Frontal cortex (tissue), 4 donors: ENCODE measurements at places on chromosomes 6 and 20.
A peak's percentile ranks its signal among the peaks of the same experiment; 100 is the strongest.

DNA sequence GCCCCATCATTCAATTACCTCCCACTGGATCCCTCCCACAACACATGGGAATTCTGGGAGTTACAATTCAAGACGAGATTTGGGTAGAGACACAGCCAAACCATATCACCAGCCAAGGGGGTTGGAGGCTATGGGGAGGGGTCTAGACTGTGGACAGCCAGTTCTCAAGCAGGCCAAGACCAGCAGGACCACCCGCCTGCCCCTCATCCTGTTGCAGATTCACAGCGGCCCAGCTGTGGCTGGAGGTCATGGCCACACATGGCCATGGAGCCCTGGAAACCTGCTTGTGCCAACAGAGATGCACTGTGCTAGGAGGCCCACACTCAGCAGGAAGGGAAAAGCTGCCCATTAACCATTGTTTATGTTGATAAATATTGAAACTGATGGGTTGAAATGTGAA is 240.5 kb downstream of the TTLL2 start:
- no peak for DNase-seq

- DNase-seq = no peak
Measured at GRCh38 chr6:12364621-12365020, 74.5 kb downstream of the EDN1 start.

- no peak for DNase-seq
Measured at GRCh38 chr6:10315034-10315433, 99.8 kb downstream of the TFAP2A start.

GRCh38 chr6:116078522-116078921 is 17.8 kb upstream of the FRK start:
- DNase-seq = no peak

- DNase-seq = no peak
Measured at GRCh38 chr20:60718743-60719480, 533.1 kb upstream of the CDH4 start.

DNA sequence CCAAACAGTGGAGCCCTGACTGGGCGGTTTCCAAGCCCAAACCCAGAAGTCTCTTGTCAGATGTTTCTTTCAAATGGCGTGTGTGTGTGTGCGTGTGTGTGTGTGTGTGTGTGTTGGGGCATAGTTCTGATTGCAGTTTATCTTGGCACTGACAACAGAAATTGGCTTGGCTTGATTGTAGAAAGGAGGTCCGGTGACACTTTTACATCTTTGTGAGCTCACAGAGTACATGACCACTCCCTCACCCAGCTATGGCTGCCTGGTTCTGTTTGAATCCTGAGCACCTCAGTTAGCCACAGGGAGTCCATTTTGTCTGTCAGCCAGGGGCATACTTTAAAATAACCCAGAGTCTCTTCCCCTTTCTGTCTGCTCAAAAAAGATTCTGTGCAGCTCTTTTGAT is 276.3 kb downstream of the CD83 start:
- no peak for DNase-seq

- peak; percentile 67 for DNase-seq
Measured at GRCh38 chr6:96015518-96016333, at the start of gene FUT9. Gene FUT9, plus strand, starts transcription at chr6:96015974. Its CDS starts 187,182 bp downstream, at chr6:96203156.

DNA sequence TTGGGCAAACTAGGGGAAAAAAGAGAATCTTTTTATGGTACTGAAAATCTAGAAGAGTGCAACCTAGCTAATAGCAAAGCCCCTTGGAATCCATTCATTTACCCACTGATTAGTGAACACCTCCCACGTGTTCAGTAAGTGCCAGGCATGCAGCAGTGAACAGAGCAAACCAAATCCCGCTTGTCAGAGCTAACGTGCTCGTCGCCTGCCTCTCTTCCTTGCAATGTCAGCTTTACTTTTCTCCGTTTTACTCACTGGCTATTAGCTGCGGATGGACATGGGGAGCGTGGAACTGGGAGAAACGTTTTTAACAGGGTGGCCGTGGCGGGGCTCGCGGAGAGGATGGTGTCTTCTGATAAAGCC is 120.4 kb downstream of the SYNDIG1 start:
- DNase-seq = no peak

GRCh38 chr6:27541933-27542297 is 69.0 kb upstream of the ZNF184 start:
- DNase-seq = no peak

GRCh38 chr20:25987073-25987927 is 290.6 kb upstream of the ZNF337 start:
- peak; percentile 35 for DNase-seq

DNA sequence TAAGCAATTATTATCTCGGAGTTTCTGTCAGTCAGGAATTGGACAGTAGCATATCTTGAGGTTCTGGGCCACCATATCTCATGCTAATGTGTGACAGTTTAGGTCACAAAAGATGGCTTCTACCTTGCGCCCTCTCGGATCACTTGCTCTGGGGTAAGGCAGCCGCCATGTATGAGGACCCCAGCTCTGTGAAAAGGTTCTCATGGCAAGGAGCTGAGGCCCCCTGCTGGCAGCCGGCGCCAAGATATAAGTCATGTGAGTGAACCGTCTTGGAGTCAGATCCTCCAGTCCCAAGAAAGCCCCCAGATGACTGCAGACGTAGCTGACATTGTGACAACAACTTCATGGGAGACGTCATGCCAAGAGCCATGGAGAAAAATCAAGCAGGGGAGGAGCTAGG is 670.8 kb downstream of the KIF16B start:
- no peak for DNase-seq

DNA sequence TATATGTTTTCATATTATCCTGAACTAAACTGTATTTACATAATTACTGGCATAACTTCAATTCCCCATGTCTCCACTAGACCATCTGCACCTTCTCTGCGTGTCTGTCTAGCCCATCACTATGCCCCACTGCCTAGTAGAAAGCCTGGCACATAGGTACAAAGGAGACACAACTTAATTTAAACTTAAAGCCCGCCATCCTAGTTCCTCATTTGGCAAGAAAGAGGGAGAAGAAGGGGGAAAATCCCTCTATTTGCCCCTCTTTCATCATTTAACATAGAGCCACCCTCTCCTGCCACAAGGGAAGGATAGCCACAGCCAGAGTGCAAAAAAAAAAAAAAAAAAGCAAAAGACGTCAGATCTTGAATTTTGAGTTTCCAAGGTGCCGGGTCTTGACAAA is 1.8 kb downstream of the PKIG start:
- DNase-seq = no peak

GRCh38 chr6:100185615-100186014 is 191.6 kb upstream of the MCHR2 start:
- no peak for DNase-seq

DNA sequence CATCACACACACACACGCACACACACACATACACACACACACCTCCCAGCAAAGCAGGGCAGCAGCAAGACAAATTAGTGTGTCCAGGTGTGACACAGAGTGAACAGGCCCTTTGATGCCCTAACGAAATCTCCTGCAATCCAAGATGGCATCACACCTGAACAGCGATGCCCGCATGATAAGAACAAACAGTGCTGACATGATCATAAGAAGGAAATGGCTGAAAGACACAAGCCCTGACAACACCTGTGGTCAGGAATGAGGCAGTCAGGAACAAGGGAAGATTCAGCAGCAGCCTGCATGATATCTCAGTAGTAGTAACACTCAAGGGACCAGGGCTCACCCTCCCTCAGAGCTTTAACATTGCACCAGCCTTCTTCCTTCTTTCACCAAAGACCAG is 156.9 kb downstream of the FAXC start:
- DNase-seq = no peak

DNA sequence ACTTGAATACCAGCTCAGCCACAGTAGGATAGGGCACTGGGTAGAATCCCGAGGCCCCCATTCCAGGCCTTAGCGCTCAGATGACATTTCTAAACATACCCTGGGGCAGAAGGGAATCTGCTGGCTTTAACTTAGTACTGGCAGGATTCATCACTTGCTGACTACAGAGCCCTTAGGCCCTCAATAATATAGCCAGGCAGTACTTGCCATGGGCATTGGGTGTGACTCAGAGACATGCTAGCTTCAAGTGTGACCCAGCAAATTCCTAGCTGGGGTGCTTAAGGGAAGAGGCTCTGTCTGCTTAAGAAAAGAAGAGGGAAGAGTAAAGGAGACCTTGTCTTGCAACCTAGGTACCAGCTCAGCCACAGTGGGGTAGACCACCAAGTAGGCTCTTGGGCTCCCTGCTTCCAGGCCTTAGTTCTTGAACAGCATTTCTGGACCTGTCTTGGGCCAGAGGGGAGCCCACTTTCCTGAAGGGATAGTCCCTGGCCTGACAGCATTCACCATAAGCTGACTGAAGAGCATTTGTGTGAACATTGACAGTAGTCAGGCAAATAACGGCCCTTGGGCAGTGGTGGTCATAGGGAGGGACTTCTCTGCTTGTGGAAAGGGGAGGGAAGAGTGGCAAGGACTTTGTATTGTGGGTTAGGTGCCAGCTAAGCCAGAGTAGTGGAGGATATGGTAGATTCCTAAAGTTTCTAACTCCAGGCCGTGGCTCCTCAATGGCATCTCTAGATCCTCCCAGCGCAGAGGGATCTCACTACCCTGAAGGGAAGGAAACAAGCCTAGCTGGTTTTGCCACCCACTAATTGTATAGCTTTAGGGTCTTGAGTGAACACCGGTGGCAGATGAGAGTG is 48.5 kb upstream of the HACE1 start:
- no peak for DNase-seq

GRCh38 chr6:118617417-118617816 is 34.0 kb downstream of the CEP85L start:
- no peak for DNase-seq
